ENCODE measurements at places on chromosomes 5 and 9. TPM values are rescaled to one million over a fixed set of nuclear protein-coding genes. Genes with fewer than 3 reads are reported as not detected.

Gene SOHLH1
- not detected for polyA plus RNA-seq

Gene POU5F2
- polyA plus RNA-seq, result 0.31 TPM

Gene SPINK4
- not detected for polyA plus RNA-seq

Gene SLC6A19
- polyA plus RNA-seq, result not detected

Gene CD180
- polyA plus RNA-seq, result 0.06 TPM

Gene AQP7
- polyA plus RNA-seq, result 2.6 TPM

Gene MAST4
- 22.2 TPM for polyA plus RNA-seq

Gene N4BP3
- 26.2 TPM for polyA plus RNA-seq

Gene F2RL2
- polyA plus RNA-seq, result 0.06 TPM

Gene DEPDC1B
- polyA plus RNA-seq, result 2.3 TPM

Gene DBH
- polyA plus RNA-seq, result 0.01 TPM

Gene TLX3
- not detected for polyA plus RNA-seq

Gene G3BP1
- 15.5 TPM for polyA plus RNA-seq

Gene GCNT4
- polyA plus RNA-seq, result 0.53 TPM

Gene ADGRD2
- 0.02 TPM for polyA plus RNA-seq

Gene INSL6
- polyA plus RNA-seq, result not detected

Gene SCGB3A1
- 6.1 TPM for polyA plus RNA-seq

Gene IL12B
- polyA plus RNA-seq, result not detected

Gene FCHO2
- polyA plus RNA-seq, result 20.5 TPM

Gene PCDHB12
- polyA plus RNA-seq, result 0.08 TPM

Gene PLEKHG4B
- polyA plus RNA-seq, result 0.16 TPM

Gene CD274
- 0.98 TPM for polyA plus RNA-seq

Gene ETF1
- 64.8 TPM for polyA plus RNA-seq

Gene ZNF658
- polyA plus RNA-seq, result 1.7 TPM

Gene GNA14
- 1.9 TPM for polyA plus RNA-seq

Gene OR1Q1
- not detected for polyA plus RNA-seq

Gene FOXI1
- not detected for polyA plus RNA-seq

Gene KLHL3
- 0.95 TPM for polyA plus RNA-seq

Gene SLC25A48
- polyA plus RNA-seq, result 0.24 TPM

Gene CKMT2
- 1.5 TPM for polyA plus RNA-seq

Gene FGD3
- polyA plus RNA-seq, result 2.3 TPM
